CD4-positive, alpha-beta T cell treated with Interleukin-10 for 1 hour (primary cell): ENCODE measurements at places on chromosomes 5 and 9.

GRCh38 chr9:116574027-116574679 is 113.0 kb upstream of the TRIM32 start:
- no peak for DNase-seq

DNA sequence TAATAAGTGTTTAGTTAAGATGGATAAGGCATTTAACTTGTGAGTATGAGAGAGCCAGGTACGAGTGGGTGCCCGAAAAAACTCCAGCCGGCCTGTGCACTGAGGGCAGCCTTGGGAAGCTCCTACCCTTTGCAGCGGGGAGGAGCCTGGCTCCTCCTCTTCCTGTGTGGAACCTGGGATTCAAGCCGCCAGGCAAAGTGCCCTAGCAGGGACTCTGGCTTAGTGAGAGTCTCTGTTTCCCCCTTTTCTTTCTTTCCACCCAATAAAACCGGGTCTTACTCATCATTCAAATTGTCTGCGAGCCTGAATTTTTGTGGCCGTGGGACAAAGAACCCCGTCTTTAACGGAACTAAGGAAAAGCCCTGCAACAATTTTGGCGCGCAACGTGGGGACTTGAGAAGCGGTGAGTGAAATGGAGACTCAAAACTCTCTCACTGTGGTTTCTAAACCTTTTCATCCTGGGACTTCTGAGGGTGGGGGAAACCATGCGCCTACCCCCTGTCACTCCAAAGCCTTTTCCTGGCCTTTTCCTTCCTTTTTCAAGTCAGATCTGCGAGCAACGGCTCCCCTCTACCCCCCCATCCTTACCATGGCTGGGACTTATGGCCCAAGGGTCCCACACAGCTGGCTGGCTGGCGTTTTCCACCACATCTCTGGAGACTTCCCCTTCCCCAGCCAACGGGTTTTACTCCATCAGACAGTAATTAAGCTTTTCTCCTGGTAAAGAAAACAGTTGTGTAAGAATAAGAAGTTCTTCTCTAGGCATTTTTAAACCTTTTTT is 535.7 kb upstream of the ACO1 start:
- DNase-seq, result no peak

DNA sequence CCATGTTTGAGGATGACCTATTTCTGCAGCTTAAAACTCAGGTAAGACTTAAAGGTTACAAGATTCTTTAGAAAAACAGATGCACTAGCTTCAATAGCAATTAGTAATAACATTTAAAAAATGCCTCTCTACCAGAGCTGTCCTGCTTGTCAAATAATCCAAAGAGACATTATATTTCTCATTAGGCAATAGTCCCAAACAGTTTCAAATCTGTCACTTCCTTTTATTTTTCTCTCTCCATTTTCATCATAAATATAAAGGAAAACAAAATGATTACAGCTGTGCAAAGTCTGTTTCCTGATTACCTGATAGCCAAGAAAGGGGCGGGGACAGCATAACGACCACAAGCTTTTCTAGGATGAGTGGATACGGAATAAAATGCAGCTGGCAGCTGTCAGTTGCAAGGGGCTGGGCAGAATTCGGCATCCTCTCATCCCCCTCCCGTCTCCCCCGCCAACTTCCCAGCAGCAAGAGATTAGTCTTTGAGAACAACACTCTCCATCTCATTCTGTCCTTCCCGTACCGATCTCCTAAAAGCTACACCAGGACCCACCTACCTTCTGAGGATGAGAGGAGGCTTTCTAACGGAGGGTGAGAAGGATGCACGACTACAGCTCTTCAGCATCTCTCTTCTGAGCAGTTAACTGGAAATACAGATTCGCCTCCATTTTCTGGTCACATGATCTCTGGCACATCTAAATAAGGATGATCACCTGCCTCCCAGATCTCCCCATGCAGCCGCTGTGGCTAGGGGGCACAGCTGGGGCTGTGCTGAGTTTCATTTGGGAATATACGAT is 72.5 kb upstream of the PCA3 start:
- no peak for DNase-seq

DNA sequence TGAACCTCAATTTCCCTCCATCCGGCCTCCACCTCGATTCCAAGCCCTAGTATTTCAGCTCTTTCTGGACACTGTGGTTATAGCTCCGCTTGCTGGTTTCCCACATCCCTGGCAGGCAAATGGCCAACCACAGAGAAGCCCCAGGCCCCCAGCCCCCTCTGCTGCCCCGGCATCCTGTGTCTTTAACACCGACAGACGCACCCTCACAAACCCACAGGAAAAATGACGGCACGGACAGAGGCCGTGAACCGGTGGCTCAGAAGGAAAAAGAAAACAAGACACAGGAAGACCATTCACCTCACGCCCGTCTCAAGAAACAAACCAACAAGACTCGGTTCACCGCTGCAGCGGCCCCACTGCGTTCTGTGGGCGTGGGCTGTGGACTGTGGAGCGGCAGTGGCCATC is 1.5 kb upstream of the CLIC3 start:
- DNase-seq, result peak; percentile 57

DNA sequence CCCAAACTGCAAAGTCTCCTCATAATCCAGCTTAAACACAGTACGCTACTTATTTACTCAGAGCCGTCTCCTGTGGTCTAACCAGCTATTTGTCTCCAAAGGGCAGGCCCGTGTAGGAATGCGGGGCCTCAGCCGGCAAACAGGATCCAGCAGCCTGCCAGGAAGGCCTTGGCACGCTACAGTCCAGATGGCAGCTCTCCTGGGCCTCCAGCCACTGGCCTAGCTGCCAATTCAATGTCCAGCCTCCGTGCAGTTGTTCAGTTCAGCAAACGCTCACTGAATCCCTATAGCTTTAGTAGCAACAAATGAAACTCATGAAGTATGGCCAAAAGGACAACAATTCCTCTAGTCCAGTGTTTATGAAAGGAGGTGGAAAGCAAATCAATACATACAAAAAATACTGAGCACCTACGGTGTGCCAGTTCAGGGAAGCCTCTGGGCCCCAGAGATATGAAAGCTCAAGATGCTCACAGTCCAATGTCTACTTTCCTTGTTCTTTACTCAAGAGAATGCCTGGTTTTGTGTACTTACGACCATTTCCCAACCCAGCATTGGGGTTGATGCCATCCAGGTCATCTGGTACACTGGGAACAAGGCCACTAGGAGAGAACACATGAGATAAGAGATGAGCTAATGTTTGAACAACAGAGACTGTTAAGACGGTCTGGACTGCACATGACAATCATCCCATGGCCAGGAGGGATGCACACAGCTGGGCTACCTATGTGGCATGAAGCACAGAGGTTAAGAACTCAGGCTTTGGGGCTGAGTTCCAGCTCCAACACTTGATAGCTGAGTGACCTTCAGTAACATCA is 8.3 kb downstream of the CDK5RAP2 start:
- DNase-seq, result no peak

DNA sequence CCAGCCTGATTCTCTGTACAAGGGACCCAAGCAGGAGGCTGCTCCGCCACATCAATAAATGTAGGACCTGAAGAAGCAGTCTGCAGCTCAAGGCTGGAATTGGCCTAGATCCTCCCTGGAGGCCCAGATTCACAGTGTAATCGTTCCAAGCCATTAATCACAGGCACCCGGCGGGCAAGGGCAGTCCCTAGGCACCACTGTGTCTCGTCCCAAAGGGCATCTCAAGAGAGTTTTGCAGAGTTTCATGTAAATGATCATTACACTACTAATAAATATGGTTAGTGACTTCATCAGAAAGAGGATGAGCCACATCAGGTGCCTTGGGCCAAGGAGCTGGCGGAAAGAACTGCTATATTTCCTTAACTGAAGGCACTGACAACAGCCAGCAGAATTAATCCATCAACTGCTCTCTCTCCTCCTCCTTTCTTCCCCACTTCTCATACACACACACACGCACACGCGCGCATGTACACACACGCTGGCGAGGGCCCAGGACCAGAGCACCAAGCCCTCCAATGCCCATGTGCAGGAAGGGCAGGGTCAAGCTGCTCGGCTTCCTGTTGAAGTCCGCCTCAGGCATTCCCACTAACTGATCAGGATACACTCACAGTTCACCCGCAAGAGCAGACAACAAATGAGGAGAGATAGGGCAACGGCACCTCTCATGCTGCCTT is 33.9 kb downstream of the GNAQ start:
- no peak for DNase-seq

GRCh38 chr5:163496286-163496685 is 9.1 kb upstream of the MAT2B start:
- DNase-seq, result no peak

GRCh38 chr9:27566118-27566517 is 7.2 kb downstream of the C9orf72 start:
- no peak for DNase-seq

DNA sequence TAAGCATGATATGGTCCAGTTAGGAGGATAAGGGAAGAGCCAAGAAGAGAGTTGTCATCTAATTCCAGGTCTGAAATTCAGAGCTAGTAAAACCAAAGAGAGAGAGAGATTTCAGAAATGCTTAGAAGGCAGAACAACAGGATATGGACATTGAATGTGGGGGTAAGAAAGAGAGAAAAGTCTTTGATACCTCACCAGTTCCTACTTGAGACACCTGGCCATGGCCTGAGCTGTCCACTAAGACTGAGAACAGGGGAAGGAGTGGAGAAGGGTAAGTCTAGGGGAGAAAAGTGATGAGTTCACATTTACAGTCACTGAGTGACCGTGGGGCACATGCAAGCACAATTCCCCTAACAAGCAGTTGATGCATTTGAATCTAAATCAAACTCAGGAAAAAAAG is 35.5 kb downstream of the TIMD4 start:
- DNase-seq, result no peak

GRCh38 chr5:13662626-13663025 is 281.9 kb downstream of the DNAH5 start:
- no peak for DNase-seq

DNA sequence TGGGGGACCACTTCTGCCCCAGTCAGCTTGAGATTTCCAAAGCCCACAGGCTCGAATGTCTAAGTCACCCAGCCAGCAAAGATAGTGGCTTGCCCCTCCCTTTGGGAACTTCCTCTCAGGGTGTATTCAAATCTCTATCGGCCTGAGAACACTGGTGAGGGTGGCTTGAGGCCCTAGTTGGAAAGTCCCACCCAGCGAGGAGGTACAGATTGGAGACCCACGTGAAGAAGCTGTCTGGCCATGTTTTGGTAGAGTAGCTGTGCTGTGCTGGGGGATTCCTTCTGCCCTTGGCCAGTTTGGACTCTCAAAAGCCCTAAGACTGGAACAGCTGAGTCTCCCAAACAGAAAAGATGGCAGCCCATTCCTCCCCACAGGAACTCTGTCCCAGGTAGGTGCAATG is 172.7 kb upstream of the RIOK2 start:
- no peak for DNase-seq

DNA sequence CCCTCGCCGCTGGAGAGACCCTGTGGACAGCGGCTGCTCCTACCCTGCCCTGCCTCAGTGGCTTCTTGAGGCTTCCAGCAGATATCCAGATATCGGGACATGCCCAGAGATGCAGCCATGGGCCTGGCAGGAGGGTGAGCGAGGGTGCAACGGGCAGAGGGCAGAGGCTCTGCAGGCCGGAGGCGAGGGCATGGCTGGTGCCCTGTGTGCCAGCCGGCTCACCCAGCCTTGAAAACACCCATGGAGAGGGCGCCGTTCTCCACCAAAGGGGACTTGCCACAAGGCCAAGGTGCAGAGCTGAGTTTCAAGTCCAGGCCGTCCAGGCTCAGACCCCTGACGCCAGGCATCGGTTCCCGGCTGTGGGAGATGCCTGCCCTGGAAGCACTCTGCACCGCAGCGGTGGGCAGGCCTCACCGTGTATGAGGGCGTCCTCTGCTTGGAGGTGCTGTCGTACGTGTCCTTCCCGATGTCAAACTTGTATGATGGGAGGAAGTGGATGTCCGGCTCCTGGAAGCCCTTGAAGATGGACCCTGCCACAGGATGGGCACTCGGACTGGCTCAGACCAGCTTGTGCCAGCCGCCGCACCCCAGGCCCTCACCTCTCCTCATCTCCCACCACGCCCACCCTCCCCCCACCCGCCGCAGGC is 8.9 kb downstream of the INPP5E start:
- no peak for DNase-seq
